ENCODE measurements at places on chromosomes 7 and 10. TPM values are rescaled to one million over a fixed set of nuclear protein-coding genes. Genes with fewer than 3 reads are reported as not detected.

Gene SSC4D
- 3.9 TPM for polyA plus RNA-seq

Gene MTG1
- 56.9 TPM for polyA plus RNA-seq

Gene WBP1L
- polyA plus RNA-seq, result 57.6 TPM

Gene STOX1
- polyA plus RNA-seq, result 11.4 TPM

Gene ST8SIA6
- 1.5 TPM for polyA plus RNA-seq

Gene MBL2
- polyA plus RNA-seq, result not detected

All from left renal pelvis (tissue), 4 donors.